Fibroblast of the conjunctiva (primary cell): ENCODE measurements at places on chromosomes 4 and X.
A peak's percentile ranks its signal among the peaks of the same experiment; 100 is the strongest.

DNA sequence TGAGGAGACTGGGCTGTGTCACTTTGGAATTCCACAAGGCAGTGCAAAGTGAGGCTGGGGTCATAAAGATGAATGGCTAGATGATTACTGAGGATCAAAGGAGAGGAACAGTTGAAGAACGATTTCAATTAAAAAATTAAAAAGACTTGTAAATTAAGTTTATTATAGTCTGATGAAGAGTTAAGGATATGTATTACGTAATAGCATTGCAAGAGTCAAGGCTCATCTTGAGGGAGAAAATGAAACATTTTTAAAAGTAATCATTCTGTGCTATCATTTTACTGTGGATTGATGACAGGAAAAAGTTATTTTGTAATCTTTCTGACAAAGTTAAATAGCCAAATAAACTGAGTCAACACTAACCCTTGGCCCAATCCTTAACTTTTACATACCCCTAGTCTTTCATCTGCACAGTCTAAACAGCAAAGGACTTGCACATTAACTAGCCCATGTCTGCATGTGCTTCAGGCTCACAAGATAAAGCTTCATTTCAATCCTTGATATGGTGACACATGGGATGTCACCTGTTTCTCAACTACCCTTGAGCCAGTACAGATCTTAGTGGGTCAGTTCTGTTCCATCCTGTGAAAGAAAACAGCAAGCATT lies 465.5 kb upstream of the CTSO start:
- no peak for DNase-seq

GRCh38 chr4:168485156-168485910 lies 5.0 kb upstream of the DDX60L start:
- DNase-seq = no peak

DNA sequence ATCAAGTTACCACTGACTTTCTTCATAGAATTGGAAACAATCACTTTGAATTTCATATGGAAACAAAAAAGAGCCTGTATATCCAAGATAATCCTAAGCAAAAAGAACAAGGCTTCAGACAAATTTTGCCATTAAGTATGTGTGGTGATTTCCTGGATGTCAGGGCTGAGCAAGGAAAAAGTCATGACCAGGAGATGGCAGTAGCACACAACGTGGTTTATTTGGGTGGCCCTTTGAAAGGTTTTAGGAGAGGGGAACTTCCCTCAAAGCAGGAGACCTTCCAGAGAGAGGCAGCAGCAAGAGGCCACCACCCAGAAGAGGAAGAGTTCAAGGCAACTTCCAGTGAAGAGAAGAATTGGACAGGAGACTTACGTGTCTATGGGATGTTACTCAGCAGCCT lies 18.1 kb upstream of the ZXDB start:
- no peak for DNase-seq

DNA sequence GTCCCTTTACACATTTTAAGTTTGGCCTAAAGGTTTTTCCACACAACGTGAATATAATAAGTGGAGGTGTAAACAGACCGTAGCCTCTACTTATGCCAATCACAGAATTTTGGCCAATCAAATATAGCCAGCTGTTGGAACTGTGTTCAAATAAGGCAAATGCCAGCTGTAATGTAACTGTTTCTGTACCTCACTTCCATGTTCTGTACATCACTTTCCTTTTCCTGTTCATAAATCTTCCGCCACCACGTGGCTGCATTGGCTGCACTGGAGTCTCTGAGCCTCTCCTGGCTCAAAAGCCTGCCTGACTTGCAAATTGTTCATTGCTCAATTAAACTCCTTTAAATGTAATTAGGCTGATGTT lies 105.1 kb upstream of the SMIM31 start:
- no peak for DNase-seq

DNA sequence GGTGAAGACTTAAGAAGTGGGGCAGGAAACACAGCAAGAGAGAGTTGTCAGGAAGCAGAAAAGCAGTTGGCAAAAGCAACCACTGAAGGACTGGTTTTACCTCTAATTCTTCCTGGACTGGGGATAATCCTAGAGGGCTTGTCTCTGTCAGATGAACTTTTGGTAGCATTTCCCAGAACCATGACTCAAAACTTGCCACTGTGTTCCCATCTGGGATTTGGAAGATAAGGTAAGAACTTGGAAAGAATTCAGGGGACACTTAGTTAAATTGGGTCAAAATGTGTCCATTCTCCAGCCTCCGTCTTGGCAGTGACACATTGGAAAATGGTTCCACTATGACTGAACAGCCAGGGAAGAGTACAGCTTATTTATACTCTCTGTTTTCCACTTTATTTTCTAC lies 55.7 kb downstream of the CD38 start:
- DNase-seq = no peak

DNA sequence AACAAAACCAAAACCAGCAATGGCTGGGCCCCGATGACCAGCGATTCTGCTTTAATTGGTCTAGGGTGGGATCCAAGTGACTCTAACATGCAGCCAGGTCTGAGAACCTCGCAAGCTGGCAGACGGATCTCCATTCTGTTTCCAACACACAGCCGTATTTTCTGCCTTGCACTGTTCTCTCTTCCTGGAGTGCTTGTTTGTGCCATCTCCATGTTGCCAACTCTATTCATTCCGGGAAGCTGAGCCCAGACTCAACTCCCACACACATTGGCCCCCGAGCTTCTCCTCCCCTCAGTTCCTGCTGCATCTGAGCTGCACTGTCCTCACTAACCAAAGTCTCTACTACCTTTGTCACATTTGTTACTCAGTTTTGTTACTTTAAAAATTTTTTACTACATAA lies 35.6 kb downstream of the GEMIN8 start:
- no peak for DNase-seq

GRCh38 chr4:69848028-69848427 lies 11.9 kb downstream of the SULT1E1 start:
- DNase-seq = no peak

DNA sequence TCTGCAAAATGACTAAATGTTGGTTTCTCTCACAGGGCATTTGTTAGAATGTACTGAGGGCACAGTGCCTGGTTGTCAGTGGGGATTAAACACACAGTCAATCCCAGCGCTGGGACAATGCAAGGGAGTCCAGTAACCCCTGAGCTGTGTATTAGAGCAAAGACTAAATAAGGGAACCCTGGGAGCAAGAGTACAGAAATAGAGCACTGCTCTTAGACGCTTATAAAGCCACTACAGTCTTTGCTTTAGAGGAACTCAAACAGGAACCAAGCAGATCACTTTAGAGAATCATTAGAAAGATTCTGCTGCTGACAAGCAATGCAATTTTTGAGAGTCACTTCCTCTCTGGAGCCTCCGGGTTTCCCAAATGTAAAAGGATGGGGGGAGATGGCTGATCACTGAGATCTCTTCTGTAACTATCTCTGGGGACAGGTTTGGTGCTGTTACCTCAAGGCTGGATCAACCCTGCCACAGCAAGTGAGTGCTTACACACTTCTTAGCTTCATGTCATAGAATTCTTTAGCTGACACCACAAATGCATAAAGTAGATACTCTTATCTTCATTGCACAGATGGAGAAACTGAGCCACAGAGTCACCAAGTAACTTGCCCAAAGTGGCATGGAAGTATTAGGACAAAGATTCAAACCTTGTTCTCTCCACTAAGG lies 137.8 kb upstream of the CPEB2 start:
- DNase-seq = no peak

GRCh38 chrX:35858361-35858760 lies 60.2 kb downstream of the MAGEB16 start:
- no peak for DNase-seq

DNA sequence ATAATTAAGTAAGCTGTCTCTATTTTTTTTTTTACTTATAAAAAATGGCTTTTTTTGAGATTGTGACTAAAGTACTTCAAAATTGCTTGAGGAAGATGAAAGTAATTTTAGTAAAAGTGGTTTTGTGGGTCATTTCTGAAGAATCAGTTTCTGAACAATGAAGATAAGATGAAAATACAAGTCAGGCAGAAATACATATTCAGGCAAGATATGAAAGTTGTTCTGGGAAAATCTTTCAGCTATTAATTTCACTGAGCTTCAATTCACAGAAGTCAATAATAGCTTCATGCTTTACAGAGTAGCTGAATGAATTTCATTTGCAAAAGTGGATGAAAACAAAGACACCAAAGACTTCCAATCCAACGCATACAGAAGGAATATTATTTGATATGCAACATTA lies 305.2 kb upstream of the ARSJ start:
- no peak for DNase-seq

DNA sequence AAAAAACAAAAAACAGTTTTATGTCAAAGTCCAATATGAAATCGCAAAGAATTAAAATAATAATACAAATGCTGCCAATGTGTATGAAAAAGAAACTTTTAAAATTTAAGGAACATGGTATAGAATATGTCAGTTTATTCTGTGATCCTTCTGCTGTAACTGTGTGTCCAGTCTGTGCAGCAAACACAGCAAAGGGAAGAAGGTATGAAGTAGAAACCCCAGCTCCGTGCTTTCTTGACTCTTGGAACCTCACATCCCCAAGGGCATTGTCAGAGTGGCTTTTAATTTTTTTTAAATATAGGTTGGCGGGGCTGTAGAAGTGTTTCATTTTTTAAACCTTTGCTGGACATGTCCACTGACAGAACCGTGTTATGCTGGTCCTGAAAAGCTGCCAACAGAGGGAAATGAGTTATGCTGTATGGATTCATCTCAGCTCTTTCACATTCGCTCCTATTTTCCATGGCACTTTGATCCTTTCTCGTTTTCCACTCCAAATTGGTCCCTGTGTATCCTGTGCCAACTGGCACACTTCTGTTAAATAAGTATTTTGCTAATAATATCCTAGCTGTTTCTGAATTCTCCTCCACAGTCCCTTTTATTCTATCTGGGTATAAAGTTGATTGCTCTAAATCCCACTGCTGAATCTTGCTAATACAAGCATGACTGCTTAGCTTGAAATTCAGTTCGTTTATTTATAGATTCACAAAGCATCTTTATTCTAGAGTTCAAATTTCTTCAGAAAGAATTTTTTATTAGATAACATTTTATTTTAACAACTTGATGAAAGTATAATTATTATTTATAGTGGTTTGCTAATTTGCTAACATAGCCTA lies 127.0 kb upstream of the DDIT4L start:
- no peak for DNase-seq

- DNase-seq = no peak
Observed at GRCh38 chr4:100848841-100849240, 331.0 kb upstream of the EMCN start.

GRCh38 chr4:128384091-128384520 lies 96.5 kb upstream of the PGRMC2 start:
- DNase-seq = no peak

GRCh38 chrX:68916891-68917290 lies 88.1 kb downstream of the EFNB1 start:
- DNase-seq = no peak

- no peak for DNase-seq
Observed at GRCh38 chr4:6225469-6225868, 25.1 kb upstream of the JAKMIP1 start.

DNA sequence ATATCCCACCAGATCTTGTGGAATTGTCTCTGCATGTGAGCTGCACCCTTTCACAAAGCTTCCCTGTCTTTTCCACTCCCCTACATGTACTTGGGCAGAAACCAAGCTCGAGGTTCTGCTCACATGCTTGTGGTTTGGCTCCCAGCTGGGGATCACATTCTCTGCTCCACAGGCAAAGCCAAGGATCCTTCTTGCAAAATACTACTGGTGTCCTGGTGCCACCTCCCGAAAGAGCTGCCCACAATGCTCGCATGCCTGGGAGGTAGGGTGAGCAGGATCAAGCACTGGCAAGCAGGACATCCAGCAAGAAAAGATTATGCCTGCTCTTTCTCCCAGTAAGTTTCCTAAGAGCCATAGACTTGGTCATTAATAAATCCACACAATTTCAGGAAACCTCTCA lies 45.1 kb upstream of the PPARGC1A start:
- DNase-seq = peak; percentile 94

DNA sequence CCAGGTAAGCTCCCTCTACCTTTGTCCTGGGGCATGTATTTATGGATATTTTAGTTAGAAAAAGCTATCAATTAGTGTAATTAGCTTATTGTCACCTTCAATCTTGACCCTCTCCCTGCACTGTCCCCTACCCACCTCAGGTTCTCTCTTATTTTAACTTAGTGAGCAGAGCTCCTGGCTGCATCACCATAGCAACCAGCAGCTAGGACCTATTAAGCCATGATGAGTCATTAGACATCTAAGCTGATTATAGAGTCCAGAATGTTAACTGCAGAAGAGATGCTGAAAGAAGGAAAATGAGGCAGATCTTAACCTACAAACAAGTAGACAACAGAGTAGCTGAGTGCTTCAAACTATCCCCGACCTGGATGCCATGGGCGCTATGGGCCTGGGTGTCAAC lies 36.6 kb downstream of the MAGEE2 start:
- no peak for DNase-seq

DNA sequence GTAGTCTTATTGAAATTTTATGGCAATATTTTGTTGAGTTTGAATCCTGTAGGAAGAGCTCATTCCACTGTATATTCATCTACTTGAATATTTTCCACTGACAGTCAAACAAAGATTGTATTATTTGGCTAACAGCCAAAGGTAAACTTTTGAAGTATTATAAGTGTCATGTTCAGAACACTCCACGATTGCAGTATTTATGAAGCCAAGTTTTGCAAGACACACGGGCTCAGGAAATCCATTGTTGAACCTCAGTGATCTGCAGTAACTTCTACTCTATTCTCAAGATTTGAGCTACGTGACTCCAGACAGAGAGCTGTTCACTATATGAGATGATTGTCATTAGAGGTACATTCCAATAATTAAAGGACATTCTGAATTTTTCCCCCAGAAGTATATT lies 302.7 kb upstream of the ADGRL3 start:
- DNase-seq = no peak

DNA sequence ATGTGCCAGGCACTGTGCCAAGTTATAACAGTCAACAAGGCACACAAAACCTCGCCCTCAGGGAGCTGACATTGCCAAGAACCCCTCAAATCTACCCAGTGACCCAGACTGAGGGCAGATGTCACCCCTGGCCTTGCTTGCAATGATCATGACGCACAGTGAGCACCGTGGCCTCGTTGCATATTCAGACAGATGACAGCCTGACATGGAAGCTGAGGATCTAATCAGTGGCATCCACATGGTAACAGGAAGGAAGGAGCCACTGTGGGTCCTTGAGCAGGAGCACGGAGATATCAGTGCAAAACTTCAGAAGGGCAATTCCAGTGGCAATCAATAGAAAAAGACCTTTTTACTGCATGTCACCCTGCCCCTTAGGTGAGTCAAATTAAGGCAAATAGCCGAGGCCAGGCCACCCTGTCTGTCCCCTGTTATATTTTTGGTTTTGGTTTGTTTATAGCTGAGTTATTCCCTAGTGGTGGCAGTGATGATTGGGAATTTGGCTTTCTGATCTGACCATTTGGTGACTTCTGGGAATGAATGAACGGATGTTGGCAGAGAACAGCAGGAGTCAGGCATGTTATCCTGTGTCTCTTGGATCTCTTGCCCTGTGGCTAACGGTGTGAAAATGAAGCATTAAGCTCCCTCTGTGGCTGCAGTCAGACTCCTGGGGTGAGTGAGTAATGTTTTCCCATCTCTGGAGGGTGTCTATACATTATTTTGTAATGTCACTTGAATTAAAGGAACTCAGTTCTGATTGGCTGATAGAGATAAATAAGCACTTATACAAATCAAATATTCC lies 20.4 kb downstream of the WDR13 start:
- no peak for DNase-seq

- no peak for DNase-seq
Observed at GRCh38 chr4:82045267-82045666, 328.5 kb downstream of the HNRNPD start.

GRCh38 chr4:45539142-45539814 lies 584.6 kb downstream of the GABRG1 start:
- no peak for DNase-seq
